ENCODE measurements at places on chromosomes 6 and 20.

DNA sequence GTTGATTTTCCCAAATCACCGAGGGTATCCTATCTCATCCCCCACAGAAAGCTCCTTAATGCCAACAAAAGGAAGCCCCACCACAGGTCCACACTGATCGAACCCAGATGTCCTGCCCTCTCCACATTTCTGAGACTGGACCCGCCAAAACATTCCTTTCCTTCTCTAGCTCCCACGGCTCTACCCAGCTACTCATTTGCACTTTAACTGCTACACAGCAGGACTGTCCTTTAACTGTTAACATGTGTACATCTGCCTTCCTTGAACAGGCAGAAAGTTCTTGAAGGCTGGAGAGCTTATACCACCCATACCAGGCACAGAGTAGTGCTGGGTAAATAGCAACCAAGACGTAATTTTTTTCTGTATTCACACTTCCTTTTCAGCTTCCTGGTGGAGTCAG, 68.6 kb downstream of the TRMT6 start:
- no peak for DNase-seq

DNA sequence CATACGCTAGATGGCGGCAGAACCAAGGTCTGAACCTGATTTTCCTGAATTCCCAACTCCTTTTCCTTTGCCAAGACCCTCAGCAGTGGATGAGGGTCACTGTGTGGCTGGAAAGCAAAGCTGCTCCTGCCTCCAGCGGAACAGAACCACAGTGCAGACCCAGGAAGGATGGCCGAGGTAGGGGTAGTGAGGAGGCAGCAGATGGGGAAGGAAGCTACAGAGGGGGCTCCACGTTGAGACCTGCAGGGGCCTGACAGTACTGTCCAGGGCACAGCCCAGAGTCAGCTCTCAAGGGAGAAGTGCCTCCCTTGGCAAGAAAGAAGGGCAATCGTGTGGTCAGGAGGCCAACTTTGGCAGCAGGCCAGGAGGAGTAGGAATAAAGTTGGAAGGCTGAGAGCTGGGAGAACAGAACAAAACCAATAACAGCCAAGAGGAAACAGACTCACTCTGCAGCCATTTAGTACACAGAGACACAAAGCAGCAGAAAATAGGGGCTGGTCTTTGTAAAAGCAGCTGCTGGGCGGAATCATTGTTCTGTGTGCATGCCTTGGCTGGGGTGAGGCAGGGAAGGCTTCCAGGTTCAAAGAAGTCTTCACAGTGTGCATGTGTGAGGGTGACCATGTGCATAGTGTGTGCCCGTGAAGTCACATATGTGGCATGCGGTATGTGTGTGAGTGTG, 3.1 kb downstream of the GABRR2 start:
- peak; percentile 10 for DNase-seq

GRCh38 chr6:147547369-147547902, 38.9 kb downstream of the SAMD5 start:
- DNase-seq = no peak

GRCh38 chr6:45477278-45477677, 99.5 kb upstream of the SUPT3H start:
- DNase-seq = no peak

DNA sequence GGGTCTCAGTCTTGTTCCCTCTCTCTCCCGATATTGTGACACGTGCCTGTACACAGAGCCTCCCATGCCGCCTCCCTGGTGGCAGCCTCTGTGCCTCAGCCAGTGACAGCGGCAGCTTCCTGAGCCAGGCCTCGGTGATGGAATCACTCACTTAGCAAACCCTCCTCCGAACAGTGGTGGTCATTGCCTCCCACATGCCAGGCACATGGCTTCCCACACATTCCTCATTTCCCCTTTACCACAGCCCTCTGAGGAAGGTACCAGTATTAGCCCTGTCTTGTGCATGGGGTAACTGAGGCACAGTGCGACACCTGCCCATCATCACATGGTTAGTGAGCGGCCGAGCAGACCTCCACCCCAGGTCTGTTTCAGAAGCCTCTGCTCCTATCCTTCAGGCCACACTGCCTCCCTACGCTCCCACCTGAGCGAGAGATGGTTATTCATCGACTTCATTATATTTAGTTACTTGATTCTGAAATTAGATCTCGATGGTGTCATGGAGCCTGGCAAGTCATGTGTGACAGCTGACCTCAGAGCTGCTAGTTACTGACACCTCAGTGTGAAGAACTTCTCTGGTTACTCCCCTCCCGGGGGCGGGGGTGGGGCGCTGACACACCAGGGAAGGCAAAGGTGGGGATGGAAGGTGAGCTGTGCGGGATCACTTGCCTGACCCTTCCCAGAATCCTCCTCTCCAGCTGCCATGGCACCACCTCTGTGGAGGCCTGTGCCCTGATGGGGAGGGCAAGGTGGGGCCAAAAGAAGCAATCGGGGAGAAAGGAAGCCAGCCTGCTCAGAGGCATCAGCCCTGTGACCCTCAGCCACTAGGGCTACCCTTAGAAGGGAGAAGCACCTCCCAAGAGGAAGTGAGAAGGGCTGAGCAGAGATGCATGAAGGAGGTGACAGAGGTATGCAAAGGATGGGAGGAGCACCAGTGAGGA, 17.9 kb downstream of the MDGA1 start:
- no peak for DNase-seq

All from SW480 (cell line).